ENCODE measurements at places on chromosomes 12 and 14. TPM values are rescaled to one million over a fixed set of nuclear protein-coding genes. Genes with fewer than 3 reads are reported as not detected.
A peak's percentile ranks its signal among the peaks of the same experiment; 100 is the strongest.

GRCh38 chr12:108881953-108882352 lies 2.1 kb downstream of the DAO start:
- DNase-seq = peak; percentile 13

DNA sequence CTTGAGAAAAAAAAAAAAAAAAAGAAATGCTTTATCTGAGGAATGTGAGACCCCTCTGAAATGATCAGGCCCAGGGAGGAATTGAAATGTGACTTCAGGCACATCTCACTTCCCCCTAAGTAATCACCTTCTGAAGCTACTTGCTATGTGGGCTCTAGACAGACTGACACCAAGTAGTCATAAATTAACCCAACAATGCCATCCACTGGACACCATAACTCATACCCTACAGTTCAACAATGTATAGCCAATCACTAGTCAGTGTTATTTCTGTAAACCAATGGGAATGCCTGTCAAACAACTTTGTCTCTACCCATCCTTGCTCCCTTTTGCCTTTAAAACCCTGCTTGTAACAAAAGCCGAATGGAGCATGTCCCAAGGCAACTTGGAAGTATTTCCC lies 182.7 kb upstream of the TMPO start:
- no peak for DNase-seq

GRCh38 chr12:60290532-60290931 lies 694.7 kb downstream of the SLC16A7 start:
- no peak for DNase-seq

- no peak for DNase-seq
Measured at GRCh38 chr14:76109087-76109880, 42.4 kb upstream of the GPATCH2L start.

DNA sequence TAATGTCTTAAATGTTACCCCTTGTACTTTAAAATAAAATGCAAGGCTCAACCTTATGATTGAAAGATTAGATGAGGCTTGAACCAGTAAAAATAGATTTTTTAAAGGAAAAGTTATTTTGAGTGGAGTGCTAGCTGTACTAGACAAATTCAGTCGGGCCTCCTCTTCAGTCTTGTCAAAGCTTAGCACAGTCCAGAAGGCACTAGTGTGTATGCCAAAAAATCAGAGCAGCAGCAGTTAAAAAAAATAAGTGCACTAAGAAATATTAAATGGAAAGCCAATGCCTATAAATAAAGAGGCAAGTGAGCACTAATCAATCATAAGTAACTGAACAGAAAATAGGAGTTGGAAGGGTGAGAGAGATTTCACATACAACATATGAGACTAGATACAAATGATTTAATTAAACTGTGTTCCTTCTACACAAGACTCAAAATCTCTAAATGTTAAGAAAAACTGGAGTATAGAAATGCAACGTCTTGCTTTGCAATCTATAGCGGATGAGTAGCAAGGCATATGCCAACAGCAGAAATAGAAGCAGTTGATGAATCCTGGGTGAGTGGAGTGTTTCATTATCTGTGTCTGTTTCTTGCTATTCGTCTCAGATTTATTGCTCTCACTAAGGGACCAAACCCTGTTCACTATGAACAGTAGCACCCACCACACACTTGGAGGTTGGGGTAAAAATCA lies 172.1 kb downstream of the ETNK1 start:
- no peak for DNase-seq

Gene PAX9
- not detected for total RNA-seq

Gene CFAP73
- 0.22 TPM for total RNA-seq

Gene IL31
- total RNA-seq = not detected

Gene CLEC7A
- total RNA-seq = not detected

Gene PRR13
- total RNA-seq = 180 TPM

Gene ESPL1
- total RNA-seq = 19.1 TPM

Data from A172 (cell line).